ENCODE measurements at places on chromosomes 5 and 9.

DNA sequence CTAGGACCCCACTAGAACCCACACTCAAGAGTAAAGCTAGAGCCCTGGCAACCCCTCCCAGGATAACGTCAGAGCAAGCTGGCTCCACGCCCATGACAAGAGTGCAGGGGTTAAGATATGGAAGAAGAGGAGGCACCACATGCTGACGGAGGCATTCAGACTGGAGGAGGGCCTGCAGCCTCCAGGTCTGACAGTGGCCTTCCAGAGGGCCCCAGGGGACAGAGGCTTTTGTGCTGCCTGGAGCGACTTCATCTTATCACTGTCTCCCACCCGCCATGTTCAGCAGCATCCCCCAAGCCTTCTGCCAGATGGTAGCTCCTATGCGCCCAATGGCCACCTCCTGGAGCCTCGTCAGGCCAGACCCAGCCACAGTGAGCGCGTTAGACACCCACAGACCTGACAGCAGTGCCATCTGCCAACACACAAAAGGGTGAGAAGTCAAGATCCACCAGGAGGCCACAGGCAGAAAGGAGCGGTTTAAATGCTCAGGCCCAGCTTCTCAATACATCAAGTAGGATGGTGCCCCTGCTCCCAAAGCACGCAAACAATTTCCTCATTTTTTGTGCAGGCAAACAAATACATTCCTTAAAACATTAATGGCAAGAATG, 65.8 kb downstream of the C5orf15 start:
- DNase-seq, result no peak

- no peak for DNase-seq
Measured at GRCh38 chr5:150613991-150614660, 26.3 kb upstream of the SYNPO start.

GRCh38 chr9:78015241-78015640, 16.4 kb downstream of the GNAQ start:
- DNase-seq, result no peak

GRCh38 chr9:83280790-83281189, 217.8 kb upstream of the RASEF start:
- DNase-seq, result no peak

DNA sequence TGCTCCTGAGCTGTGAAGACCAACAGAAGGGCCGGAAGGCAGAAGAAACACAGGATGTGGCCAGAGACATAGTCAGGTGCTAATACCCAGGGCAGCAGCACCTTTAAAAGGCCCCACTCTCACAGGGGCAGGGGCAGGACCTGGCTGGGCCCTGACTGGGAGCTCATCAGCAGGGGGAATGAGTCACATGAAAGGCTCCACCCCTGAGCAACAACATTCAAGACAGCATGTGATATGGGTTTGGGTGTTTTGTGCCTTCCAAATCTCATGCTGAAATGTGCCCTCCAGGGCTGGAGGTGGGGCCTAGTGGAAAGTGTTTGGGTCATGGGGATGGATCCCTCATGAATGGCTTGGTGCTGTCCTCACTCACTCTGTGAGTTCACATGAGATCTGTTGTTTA, 181.7 kb downstream of the ERCC6L2 start:
- no peak for DNase-seq

DNA sequence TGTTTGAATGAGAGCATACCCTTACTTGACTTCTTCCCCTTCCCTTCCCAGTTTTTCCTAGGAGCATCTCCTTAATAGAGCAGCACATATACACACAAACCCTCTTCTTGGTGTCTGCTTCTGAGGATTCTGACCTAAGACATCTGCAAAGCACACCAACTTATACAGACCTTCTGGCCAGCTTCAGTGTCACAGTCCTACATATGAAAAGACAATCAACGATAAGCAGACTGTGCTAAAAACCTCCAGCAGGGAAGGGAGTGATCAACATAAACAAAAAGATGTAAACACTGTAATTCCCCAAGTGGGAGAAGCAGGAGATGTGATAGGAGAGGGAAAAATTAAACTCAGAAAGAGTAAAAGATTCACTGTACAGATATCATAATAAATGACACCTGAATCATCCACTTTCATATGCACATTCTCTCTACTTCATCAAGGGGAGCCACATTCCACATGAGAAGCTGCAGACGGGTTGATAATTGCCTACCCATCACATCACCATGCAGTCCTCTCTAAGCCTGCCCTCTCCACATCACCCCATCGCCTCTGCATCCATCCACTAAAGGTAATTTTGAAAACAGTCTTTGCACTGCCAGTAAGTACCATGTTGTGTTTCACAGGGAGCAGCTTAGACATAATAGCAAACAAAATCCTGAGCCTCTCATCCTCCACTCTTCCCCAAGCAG, 13.0 kb downstream of the APBA1 start:
- no peak for DNase-seq

DNA sequence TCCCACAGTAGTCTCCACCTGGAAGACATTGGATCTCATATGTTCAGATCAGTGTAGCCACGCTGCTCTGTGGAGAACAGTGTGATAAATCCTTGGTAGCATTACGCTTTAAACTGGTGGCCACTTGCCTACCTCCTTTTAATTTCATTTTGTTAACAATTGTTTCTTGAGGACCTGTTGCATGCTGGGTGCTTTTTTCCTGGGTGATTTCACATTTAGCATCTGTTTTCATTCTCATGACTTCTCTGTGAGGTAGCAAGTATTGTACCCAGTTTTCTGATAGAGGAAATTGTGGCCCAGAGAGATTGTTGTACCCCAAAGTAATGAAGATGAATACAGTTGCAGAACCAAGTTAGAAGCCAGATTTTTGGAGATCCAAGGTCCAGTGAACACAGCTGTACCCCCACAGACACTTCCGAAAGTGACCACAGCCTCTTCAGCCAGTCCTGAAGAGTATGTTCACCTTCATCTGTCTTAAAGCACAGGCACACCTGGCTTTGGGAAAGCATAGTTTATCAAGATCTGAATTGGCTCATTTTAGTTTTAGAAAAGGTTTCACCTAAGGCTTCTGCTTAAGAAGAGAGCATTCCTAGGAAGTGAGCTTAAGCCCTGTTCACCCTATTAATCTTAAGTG, 75.2 kb downstream of the F2RL2 start:
- no peak for DNase-seq

DNA sequence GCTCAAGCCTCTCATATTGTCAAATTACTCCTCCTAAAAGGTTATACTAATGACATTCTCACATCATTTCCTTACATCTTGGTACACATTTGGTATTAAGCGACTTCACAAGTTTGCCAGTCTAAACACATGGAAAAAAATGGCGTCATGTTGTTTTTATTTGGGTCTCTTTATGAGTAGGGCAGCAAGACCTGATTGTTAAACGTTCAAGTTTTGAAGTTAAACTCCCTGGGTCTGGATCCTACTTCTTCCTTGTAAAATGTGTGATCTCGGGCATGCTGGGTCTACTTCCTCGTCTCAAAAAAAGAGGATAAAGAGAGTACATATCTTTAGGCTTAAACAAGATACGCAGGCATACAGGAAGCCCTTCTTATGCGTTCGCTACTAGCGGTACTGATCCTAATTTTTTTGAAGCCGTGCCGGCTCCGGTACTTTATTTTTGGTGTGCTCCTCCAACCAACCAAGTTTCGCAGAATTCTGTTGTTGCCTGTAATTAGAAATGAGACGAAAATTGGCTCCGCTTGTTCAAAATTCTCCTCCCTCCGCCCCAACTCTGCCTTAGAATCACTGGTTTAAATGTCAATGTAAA, 596 bp upstream of the CDC37L1 start:
- no peak for DNase-seq

GRCh38 chr9:131734165-131734610, 5.7 kb downstream of the RAPGEF1 start:
- no peak for DNase-seq

GRCh38 chr9:115766370-115766955, 387.1 kb upstream of the PAPPA start:
- DNase-seq, result no peak

Data from NCI-H446 treated with DMSO at 0.1 percent for 48 hours (cell line).